ENCODE measurements at places on chromosomes 7 and 10. TPM values are rescaled to one million over a fixed set of nuclear protein-coding genes. Genes with fewer than 3 reads are reported as not detected.

NUTM2E gene
- polyA plus RNA-seq: 0.22 TPM

VAX1 gene
- 0.23 TPM for polyA plus RNA-seq

PTPN12 gene
- polyA plus RNA-seq: 30.8 TPM

GPR37 gene
- polyA plus RNA-seq: 0.25 TPM

CPED1 gene
- 18.3 TPM for polyA plus RNA-seq

STAM gene
- 22.0 TPM for polyA plus RNA-seq

MYOF gene
- 355 TPM for polyA plus RNA-seq

PTPN20 gene
- not detected for polyA plus RNA-seq

LIPN gene
- polyA plus RNA-seq: not detected

FGF8 gene
- polyA plus RNA-seq: not detected

PON1 gene
- not detected for polyA plus RNA-seq

KLLN gene
- 0.42 TPM for polyA plus RNA-seq

TET1 gene
- polyA plus RNA-seq: 1.1 TPM

ABHD11 gene
- 16.9 TPM for polyA plus RNA-seq

CFAP69 gene
- 2.3 TPM for polyA plus RNA-seq

RNLS gene
- 11.8 TPM for polyA plus RNA-seq

All from BJ (cell line).